Erythroblast (primary cell): ENCODE measurements at places on chromosomes 11 and 22.

- no peak for DNase-seq
Measured at GRCh38 chr22:49532869-49533802, 294.5 kb downstream of the BRD1 start.

GRCh38 chr11:133382131-133382812 lies 150.0 kb downstream of the OPCML start:
- no peak for DNase-seq

DNA sequence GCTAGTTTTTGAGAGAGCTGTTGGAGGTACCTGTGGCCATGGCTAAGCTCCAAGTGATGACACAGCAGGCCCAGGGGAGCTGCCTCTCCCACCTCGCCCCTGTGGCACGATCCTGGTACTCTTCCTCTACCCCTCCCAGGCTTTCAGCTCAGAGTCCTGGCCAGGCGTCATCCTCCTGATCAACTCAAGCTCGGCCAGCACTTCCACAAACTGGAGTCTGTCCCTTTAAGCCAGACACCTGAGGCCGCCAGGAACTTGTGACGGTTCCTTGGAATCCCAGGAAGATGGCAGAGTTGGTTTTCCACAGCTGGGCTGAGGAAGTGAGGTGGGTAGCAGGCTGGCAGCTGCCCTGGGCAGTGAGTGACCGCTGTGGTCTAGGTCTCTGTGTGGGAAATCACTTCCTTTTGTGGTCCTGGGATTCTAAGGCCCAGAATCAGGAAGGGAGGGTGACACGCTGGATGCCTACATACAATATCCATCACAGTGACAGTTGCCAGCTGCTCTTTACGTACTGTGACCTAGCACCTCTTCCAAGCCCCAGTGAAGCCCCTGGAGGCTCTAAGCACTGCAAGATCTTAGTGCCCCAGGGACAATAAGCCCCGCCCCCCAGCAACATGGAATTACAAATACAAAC lies 3.2 kb upstream of the CST6 start:
- no peak for DNase-seq

GRCh38 chr11:86678823-86679222 lies 6.4 kb upstream of the ME3 start:
- DNase-seq, result no peak

DNA sequence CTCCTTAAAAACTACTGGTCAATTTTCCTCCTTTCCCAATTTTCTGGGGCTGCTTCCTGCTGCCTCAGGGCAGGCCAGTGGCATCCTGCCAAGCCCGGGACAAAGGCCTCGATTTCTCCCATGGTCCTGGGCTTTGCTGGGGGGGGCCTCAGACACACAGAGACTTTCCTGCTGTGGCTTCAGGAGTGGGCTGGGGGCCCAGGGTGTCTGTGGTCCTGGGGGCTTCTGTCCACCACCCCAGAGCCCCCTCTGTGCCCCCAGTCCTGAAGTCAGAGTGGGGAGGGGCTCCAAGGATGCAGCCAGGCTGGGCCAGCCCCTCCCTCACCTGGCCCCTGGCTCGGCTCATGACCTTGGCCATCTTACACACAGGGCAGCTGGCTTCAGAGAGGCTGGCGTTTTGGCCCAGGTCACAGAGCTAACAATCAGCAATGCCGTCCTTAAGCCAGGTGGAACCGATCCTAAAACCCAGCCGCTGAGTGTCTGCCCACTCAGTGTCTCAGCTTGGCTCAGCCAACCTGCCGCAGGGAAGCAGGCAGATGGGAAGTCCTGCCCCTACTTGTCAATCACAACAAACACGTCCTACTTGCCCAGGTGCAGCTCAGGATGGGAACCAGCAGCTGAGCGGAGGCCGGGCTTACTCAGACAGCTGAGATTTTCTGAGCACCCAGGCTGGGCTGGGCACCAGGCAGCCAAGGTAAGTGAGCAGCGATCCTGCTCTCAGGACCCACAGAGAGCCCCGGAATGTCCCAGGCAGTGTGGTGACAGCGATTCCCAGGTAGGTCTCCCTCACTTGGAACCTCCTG lies 34.6 kb downstream of the OSBPL5 start:
- no peak for DNase-seq

- no peak for DNase-seq
Measured at GRCh38 chr11:15985127-15985859, 371.1 kb downstream of the SOX6 start.

- no peak for DNase-seq
Measured at GRCh38 chr11:121067962-121068647, 32.9 kb upstream of the TECTA start.

GRCh38 chr11:35034401-35034800 lies 104.6 kb upstream of the CD44 start:
- no peak for DNase-seq

DNA sequence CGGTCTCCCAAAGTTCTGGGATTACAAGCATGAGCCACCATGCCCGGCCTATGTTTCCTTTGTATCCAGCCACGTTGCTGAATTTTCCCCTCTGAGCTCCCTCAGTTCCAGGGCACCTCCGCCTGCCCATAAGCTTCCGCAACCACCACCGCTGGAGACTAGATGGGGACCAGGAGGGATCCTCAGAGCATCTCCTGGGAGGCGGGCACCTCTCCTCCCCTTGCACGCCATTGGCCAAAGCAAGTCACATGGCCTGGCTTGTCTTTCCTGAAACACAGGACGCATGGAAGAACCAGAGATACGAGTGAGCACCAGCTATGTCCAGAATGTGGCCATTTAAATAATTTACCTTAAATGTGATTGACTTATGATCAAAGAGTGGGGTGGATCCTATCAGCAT lies 388.3 kb downstream of the BRD1 start:
- no peak for DNase-seq

DNA sequence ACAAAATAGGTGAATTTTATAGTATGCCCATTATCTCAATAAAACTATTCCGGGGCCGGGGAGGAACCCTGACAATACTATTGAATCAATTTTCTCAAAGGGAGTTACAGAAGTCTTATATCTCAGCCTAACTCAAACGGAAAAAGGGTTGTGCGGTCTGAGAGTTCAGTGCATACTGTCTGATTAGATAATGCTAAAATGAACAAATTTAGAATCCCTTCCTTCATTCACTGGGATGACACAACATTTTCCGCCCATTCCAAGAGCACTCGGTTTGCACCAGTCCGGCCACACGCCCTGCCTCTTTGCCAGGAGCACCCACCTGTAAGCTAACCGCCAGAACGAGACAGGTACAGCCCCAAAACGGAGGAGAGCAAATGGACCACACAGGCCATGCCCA lies 50.0 kb upstream of the NFRKB start:
- peak; percentile 30 for DNase-seq

DNA sequence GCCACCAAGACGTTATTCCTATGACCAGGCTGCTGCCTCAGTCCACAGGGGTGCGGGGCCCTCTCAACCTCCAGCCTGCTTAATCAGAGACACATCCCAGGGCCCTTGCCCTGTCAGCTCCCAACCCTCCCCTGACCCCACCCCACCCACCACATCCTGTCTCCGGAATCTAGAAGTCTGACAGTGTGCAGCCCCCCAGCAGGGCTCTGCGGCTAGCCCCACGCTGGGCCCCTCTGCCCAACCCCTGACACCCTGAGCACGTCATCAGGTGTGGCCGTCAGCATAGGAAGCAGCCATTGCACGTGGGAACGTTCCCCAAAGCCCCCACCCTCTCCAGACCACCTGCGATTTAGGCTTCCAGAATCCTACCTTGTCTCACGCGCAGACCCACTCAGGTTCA lies 34.3 kb upstream of the IGSF9B start:
- no peak for DNase-seq

- DNase-seq, result peak; percentile 85
Measured at GRCh38 chr11:125532668-125533067, 36.6 kb upstream of the FEZ1 start.

DNA sequence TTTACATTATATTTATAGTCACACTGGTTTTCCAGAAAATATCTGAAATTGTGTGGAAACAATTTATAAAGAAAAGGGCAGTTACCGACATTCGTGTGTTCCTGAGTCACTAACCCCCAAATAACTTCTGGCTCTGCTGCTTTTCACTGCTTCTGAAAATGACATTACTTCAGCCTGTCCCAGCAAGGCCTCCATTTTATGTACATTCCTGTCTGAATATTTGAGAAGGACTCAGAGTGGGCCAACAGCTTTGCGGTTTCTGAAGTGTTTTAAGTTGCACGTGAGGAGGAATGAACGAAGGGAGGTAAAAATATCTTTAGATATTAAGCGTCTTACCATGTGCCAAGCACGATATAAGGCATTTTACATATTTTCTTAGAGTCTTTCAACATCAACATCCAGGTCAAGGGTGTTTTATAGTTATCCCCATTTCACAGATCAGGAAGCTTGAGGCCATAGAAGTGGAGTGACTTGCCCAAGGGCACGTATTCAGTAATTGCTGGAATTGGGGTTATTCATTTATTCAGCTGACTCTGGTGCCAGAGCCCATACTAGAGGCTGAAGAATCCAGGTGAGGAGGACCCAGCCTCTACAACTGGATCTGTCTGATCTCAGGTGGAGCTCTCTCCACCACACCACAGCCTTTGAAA lies 30.8 kb upstream of the WNT11 start:
- peak; percentile 22 for DNase-seq
